A549 treated with CORT108297 at 1 μM for 4 hours (cell line): ENCODE measurements at places on chromosomes 16 and 17. TPM values are rescaled to one million over a fixed set of nuclear protein-coding genes. Genes with fewer than 3 reads are reported as not detected.

TMEM235 gene
- total RNA-seq: not detected in 5 replicates

NUPR1 gene
- 13.2 to 19.8 TPM (median 14.3 TPM) in 5 replicates for total RNA-seq

ITGAD gene
- 0.02 TPM in 1 of 5 replicates, not detected in the others for total RNA-seq

DLX4 gene
- total RNA-seq: 1.7 to 4.3 TPM (median 3.6 TPM) in 5 replicates

RASD1 gene
- 0.80 to 1.3 TPM (median 1.0 TPM) in 5 replicates for total RNA-seq

SMIM22 gene
- total RNA-seq: not detected in 5 replicates

KCNJ18 gene
- total RNA-seq: 0.06 TPM in 1 of 5 replicates, not detected in the others

MED1 gene
- 25.2 to 34.2 TPM (median 31.3 TPM) in 5 replicates for total RNA-seq

RAB40B gene
- 12.7 to 20.4 TPM (median 18.6 TPM) in 5 replicates for total RNA-seq

SLC16A6 gene
- 0.31 to 0.62 TPM (median 0.51 TPM) in 5 replicates for total RNA-seq
